ENCODE measurements at places on chromosomes 16 and 17.

DNA sequence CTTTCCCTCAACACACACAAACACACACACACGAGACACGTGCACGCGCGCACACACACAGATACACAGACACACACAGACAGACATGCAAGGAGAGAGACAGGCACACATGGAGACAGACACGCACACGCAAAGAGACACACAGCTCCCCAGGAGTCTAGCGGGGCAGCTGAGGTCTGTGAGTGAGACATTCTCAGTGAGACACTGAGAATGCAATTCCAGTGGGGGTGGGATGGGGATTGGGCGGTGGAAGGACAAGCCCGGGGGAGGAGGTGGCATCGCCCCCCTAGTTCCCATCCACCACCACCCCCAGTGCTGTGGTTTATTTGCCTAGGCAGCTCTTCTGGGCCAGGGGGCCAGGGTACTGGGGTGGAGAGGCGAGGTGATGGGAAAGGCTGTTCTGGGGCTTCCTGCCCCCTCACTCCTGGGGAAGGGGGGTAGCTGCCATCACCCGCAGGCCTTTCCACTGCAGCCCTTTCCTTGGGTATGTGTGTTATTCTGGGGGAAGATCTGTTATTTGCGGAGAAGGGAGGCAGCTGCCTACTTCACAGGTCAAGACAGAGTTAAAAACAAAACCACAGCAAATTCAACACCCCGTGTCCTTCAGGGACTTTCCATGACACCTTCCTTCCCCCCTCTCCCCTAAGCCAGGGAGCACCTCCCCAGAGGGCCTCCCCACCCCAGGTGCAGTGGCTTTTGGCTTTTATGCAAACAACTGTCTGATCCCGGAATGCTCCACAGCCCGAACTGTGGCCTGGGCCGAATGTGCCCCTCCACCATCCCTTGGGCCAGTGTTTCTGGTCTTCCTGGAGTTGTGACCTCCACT, 18.0 kb downstream of the GRB7 start:
- no peak for DNase-seq

GRCh38 chr16:15775209-15775608, 81.6 kb downstream of the MYH11 start:
- no peak for DNase-seq

- DNase-seq = peak; percentile 75
Measured at GRCh38 chr16:66486773-66487579, 59.9 kb downstream of the BEAN1 start.

DNA sequence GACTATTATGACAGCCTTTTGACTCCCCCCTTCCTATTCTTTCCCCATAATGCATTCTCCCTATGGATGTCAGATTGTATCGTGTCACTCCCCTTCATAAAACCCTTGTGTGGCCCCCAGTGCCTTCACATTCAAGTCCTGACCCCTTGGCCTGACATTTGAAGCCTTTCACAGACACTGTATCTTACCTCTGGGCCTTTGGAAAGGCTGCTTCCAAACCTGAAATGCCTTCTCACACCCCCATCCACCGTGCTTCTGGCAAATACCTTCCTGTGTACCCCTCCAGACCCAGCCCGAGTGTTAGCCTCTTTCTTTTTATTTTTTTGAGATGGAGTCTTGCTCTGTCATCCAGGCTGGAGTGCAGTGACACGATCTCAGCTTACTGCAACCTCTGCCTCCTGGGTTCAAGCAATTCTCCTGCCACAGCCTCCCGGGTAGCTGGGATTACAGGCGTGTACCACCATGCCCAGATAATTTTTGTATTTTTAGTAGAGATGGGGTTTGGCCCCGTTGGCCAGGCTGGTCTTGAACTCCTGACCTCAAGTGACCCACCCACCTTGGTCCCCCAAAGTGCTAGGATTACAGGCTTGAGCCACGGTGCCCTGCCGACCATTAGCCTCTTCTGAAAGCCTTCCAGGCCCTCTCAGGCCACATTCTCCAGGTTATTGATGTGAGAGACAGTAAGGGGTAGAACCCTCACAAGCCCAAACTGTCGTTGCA, 2.1 kb downstream of the ARMC5 start:
- DNase-seq = peak; percentile 16

DNA sequence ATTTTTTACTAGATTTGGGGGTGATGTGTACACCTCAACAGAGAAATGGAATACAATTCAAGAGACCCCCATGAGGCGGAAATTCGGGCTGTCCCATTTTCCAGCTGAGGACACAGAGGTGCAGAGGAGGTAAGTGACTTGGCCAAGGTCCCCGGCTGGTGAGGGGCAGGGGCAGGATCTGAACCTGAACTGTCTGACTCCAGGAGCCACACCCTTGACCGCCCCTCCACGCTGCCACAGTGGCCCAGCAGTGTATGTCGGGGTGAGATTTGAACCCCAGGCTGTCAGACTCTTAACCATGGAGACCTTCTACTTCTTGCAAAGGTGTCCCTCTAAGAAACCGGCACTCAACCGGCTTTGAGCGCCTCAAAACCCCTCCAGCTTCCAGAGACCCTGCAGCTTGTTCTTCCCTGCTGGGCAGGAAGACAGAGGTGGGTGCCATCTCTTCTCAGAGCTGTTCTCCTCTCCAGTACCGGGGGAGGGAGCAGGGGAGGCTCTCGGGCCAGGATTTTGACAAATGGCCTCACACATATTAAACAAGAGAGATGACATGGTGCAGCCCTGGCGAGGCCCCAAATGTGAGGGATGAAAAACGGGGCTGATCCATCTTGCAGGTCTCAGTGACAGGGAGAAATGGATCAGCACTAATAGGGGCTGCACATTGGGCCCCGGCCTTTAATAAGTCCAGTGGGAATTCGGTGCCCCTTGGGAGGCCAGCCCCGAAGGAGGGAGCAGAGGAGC, 222.3 kb downstream of the GSG1L start:
- no peak for DNase-seq

DNA sequence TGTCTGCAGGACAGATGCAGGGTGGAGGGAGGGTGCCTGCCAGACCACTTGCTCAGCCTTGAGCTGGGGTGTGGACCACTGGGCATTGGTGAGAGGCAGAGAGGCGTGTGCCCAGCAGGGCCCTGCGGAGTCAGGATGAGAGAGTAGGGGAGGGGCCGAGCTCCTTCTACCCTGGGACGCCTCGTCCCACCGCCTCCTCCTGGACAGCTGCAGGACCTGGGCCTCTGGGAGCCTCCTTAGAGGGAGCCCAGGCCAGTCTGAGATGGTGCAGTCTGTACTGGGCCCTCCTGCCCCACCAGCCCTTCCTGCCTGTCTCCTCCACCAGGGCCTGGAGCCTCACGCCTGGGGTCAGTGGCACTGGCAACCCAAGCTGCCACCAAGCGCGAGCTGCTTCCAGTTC, 35.9 kb upstream of the ACSF3 start:
- DNase-seq = no peak

- no peak for DNase-seq
Measured at GRCh38 chr16:74623214-74623838, 16.4 kb upstream of the GLG1 start.

- no peak for DNase-seq
Measured at GRCh38 chr16:51201604-51202003, 50.5 kb upstream of the SALL1 start.

GRCh38 chr16:3730161-3731125, 13.1 kb upstream of the TRAP1 start:
- DNase-seq = no peak

DNA sequence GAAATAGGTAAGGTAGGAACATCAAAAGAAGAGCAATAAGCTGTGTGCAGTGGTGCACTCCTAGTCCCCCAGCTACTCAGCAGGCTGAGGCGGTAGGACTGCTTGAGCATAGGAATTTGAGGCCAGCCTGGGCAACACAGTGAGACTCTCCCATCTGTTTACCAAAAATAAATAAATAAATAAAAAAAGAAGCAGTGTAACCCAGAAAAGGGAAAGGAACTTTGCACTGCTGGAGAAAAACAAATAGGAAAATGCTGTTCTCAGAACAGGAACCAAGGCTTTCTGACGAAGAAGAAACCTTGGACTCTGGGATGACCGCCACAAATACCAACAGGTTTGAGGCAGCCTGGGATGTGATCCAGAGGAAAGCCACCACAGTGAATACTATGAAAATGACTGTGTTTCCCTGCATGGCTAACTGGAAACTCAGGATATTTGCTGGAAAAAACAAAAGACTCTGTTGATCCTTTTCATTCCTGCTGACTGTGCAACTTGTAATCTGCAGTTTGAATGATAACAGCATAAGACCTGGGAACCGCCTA, 41.2 kb downstream of the TTC19 start:
- DNase-seq = peak; percentile 25

GRCh38 chr17:82812058-82812457, 27.8 kb downstream of the ZNF750 start:
- DNase-seq = no peak

DNA sequence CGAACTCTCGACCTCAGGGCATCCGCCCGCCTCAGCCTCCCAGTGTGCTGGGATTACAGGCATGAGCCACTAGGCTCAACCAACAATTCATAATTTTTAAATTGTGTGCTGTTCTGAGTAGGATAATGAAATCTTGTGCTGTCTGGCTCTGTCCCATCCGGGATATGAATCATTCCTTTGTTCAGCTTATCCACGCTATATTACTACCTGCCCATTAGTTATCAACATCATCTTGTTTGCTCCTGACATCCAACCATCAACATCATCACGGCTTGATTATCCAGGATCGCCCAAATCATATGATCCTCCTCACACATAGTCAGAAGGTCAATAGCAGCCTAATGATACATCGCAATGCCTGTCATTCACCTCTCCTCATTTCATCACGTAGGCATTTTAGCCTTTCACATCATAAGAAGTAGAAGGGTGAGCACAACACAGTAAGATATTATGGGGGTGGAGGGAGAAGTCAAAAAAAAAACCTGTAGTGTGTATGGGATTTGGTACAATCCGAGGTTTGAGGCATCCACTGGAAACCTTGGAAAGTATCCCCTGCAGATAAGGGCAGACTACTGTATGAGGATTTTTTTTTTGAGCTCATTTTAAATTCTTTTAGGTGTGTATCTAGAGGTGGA, 77.0 kb upstream of the SIAH1 start:
- no peak for DNase-seq

DNA sequence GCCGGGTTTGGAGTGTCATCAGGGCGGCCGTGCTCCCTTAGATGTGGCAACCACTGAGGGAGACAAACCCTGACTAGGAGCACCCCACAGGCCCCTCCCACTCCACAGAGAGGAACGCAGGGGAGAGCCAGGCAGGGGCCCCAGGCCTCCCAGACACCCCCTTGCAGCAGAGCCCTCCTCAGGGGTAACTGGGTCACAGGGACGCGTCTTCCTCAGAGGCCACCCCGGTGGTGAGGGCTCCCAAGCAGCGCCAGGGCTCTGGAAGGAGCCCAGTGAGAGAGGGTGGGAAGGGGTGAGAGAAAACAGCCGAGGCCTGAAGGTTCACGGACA, 11.4 kb downstream of the FSCN2 start:
- DNase-seq = no peak

GRCh38 chr17:57614742-57615141, 130.4 kb downstream of the CCDC182 start:
- no peak for DNase-seq

- no peak for DNase-seq
Measured at GRCh38 chr17:73315471-73315870, 3.7 kb upstream of the CDC42EP4 start.

- DNase-seq = no peak
Measured at GRCh38 chr17:37518826-37519225, 29.1 kb downstream of the DUSP14 start.

GRCh38 chr17:67431249-67432015, 54.4 kb downstream of the PITPNC1 start:
- no peak for DNase-seq

DNA sequence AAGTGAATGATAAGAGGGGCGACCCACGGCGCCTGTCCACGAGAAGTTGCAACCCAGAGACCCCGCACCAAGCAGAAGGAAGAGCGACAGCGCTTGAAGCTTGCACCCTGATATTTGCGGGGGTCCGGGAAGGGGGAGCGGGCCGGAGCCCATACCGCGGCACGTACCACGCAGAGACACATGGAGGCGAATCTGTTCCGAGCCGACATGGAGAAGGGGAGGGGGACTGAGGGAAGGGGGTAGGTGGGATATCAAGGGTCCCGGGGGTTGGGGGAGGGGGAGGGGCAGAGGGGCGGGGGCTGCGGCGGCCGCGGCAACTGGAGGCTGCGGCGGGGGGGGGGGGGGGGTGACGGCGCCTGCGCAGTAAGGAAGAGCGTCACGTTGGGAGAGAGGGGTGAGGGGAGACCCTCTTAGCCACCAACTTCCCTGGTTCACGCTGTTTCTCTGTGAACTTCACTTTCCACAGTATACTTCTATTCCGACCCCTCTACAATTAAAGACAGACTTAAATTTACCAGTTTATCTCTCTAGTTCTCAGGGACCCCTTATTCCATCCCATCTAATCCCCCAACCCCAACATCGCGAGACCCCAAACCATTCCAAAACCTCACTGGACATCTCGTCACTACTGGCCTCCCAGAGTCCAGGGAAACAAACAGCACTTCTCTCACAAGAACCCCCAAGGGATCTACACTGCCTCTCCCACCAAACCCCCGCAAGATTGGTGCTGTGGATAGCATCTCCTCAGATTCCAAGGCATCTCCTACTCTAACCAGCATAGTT, 8.0 kb downstream of the DLG4 start:
- peak; percentile 24 for DNase-seq

GRCh38 chr17:17545984-17546383, 45.5 kb downstream of the PEMT start:
- no peak for DNase-seq

DNA sequence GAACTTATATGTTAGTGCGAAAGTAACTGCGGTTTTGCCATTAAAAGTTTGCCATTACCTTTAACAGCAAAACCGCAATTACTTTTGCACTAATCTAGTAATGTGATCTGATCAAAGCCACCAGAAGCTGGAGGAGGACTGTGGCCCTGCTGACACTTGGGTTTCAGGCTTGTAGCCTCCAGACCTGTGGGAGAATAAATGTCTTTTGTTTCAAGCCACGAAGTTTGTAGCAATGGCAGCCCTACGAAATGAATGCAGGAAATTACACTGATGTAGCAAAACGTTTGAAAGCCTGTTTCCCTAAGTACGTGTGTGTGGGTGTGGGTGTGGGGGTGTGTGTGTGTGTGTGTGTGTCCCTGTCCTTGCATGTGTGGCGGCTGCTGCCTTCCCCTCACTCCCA, 66.6 kb downstream of the WSB1 start:
- DNase-seq = no peak

DNA sequence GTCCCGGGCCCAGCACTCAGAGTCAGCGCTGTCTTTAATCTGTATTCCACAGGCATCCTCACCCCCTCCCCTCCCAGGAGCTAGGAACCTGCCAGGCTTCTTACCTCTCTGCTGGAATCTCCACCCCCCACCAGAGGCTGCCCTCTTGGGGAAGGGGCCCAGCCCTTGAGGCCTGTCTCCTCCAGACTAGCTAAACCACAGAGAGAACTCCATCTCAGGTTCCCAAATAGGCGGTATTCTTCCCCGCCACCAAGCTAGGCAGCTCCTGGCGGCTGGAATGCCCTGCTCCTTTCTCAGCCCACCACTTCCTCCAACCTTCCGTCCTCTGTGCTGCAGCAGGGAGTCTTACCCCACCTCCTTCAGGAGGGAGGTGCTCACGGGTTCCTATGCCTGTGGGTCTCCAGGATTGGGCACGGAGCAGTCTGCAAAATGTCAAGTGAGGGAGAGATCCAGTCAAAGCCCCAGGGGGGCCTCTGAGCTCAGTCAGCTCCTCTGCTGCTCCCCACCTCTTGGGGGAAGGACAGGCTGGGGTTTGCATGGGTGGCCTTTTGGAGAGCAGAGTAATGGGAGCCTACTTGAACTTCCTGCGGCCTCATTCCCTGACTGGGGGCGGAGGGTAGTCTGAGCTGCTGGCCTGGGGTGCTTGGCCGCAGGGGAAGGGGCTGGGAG, 55.7 kb downstream of the SREBF1 start:
- peak; percentile 73 for DNase-seq

Measured in femur (tissue), 1 donor.